ENCODE measurements at places on chromosomes 11 and 22.

DNA sequence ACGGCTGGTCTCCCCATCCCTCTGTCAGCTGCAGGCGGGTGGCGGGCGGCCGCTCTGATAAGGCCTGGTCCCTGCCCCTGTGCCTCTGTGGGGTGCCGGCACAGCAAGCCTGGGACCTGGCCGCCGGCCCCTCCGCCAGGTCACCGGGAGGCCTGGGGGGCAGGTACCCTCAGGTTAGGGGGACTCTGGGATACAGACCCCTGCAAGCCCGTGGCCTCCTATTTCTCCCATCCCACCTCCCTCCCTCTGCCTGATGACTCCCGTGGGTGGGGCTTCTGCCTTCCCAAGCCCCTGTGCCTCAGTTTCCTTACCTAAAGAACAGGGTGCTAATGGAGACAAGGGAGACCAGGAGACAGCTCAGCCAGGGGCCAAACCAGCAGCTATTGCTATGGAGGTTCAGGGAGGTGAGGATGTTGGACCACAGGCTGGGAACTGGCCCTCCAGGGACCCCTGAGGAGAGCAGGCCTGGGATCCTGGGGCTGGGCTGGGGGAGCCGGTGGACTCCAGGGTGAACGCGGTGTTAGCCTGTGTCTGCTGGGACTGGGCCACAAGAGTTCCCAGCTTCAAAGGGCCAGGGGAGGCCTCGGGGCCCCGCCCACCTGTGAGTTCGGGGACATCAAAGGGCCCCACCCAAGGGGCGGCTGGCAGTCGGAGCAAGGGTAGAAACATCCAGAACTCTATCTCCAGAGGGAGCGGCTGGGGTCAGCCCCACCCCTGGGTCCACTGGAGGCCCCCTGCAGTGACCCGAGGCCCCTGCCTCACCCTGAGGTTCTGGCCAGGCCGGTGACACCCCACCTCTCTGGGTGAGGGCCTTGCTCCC, 32.0 kb upstream of the TH start:
- no peak for DNase-seq

GRCh38 chr11:30861531-30861930, 275.4 kb upstream of the MPPED2 start:
- no peak for DNase-seq

- DNase-seq, result no peak
These were observed 82.4 kb upstream of the VPREB1 start for GRCh38 chr22:22161924-22162851.

GRCh38 chr22:35598396-35598710, 18.8 kb downstream of the MB start:
- DNase-seq, result no peak

GRCh38 chr22:49155770-49156580, 671.7 kb downstream of the BRD1 start:
- DNase-seq, result no peak

DNA sequence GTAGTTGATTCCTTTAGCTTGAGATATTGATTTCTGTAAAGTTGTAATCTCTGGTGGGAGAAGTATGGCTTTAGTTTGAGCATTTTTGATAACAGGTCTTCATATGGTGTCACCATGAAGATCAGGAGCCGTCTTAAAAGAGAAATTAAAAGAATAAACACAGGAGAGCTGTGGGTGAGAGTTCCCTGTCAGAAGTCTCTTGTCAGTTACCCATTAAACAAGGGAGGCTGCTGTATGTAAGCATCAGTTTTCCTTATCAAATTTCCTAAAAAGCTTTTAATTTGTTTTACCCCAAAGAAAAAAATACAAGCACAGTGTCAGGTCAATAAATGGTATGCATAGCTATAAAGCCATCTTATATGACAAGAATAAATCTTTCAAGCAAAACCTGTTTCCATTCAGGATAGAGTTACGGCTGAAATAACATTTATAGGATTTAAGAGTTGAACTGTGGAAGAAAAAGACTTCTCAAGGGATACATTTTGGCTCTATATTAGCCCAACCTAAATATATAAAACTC, 767.5 kb downstream of the JRKL start:
- no peak for DNase-seq

DNA sequence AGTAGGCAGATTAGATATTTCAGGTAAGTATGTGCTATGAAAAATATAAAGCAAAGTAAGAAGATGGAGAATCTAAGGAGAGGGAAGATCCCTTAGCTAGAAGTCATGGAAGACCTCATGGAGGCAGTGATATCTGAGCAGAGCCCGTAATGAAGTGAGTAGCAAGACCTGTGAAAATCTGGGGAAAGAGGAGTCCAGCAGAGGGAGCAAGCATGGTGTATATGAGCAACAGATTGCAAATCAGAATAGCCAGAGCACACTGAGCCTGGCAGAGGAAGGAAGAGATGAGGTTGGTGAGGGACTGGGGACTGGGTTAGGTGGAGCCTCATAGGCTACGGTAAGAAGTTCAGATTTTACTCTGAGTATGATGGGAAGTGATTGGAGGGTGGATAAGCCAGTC, 9.4 kb downstream of the LHFPL7 start:
- no peak for DNase-seq

DNA sequence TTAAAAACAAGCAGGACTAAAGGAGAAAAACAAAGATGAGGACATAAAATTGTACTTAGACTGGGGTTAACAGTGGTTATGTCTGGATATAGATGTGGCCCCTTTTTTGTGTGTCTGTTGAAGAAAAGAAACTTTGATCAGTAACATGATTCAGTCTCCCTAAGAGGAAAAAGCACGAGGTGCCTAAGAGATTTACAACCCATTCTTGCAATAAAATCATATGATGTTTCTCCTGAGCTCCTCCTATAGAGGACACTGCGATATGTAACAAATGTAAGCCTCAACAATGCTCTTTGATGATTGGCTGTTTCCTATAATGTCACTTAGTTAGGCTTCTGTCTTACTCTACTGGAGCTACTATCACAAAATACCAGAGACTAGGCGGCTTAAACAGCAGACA, 77.9 kb downstream of the FBXO7 start:
- DNase-seq, result no peak

DNA sequence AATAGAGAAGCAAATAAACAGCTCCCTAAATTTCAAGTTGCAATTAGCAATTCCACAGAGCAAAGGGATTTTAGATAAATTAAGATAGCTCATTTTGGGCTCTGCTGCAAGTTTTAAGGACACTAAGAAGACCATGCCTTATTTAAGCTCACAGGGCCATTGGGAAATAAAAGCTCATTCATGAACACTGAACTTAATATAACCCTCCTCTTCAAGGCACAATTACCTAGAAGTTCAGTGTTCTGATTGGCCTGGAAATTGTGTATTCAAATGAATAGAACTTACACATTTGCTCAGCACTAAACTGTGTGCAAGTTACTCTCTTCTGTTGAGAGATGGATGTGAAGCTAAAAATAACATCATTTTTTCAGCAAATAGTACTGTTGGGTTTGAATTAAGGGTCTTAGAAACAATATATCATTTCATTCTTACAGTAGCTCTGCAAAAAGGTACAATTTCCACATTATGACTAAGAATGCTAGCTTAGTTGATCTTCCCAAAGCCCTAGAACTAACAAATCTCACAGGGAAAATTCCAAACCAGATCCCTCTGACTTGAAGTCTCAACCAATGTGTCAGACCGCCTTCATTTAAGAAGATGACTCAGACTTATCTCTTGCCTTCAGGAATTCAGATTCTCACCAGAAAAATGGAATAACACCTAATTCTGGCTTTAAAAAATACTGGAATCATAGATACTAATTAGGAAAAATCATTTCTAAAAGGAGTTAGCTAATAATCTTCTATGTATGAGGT, 87.4 kb upstream of the LRRC55 start:
- no peak for DNase-seq

Data from NCI-H2029 treated with DMSO at 0.1 percent for 48 hours (cell line).